ENCODE measurements at places on chromosomes 3 and 15.

DNA sequence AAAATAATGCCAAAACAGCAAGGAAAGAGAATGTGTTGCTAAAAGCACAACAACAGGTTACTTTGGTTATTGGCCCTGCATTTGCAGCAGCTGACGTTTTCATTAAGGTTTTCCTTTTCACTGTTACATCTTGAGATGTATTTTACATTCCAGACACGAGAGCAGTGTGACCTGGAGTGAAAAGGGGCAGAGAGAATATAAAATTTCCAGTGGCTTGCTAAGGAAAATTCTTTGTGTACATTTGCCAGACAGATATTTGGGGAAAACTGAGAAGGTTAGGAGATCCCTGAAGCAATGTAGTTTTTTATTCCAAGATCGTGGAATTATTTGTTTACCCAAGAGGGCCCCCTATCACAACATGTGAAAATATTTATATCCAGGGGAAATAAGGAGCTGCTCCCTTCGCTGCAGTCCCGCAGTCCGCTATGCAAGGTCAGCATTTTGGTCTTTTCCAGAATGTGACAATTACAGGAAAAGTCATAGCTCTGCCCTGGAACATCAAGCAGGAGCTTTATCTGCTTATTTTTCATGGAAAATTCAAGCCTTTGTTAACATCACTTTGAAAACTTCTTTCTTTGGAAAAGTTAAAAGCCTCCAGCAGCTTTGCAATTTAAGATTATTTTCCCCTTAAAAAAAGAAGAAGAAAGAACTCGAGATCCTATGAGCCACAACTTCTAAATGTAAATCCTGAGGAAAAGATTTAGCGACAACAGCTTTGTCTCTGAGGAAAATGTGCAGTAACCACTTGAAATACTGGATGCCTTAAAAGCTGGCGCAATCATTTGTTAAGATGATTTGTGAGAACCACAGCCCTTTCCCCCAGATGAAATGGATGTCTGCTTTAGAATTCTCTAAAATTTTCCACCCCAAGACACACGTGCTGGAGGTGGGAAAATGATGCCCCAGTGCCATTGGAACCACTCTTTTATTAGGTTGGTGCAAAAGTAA, 256.4 kb upstream of the TPM1 start:
- no peak for DNase-seq

DNA sequence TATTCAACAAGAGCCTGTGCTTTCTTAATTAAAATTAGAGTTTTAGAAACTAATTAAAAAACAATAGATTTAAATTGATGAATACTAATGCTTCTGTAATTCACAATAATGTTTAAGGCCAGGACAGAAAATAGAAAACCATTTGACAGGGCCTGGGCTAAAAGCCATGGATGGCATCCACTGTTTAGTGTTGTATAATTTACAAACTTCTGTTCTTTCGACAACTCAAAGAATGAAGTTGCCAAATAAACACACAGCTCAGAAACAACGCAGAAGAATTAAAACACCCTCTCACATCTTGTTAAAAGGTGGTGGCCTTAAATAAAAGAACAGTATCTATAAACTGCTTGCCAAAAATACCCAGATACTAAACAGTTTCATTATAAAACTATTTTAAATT, 347.5 kb downstream of the MECOM start:
- DNase-seq = no peak

DNA sequence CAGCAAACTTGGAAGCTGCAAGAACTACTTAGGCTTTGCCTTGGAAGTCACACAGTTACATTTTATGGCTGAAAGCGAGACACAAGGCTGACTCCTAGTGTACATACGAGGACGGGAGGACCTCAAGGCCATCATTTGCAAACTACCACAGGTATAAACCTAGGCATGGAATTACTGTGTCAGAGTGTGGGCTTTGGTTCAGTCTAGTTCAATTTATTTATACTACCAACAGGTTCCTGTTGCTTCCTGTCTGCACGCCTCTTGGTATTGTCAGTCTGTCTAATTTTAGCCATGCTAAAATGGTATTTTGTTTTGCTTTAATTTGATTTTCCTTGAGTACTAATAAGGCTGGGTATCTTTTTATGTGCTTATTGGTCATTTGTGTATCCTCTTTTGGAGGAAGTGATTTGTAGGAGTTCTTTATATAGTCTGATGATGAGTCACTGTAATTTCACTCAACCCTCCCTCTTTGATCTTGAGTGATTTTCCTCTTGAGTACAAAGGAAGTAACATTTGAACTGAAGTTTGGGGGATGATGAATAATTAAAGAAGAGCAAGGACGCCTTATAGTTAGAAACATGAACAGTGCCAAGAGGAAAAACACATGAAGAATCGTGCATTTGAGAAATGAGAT, 8.2 kb downstream of the ANKRD34C start:
- DNase-seq = peak; percentile 27

DNA sequence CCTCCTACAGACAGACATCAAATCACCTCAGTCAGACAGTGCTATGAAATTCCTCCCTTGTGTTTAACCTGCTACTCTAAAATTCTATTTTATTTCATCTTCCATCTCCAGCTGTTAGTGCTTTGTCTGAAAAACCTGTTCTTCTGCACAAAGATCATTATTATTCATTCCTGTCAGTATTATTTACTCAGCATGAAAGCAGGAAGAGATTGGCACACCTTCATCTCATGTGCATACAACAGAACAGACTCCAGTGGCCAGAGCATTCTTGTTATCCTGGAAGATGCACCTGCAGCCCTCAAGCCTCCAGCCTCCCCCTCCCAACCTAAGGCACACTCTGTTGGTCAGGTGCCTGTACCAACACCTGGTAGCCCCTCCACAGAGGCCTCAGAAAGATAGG, 1.8 kb upstream of the ROPN1B start:
- no peak for DNase-seq

GRCh38 chr3:126522363-126522788, 1.6 kb upstream of the CHST13 start:
- DNase-seq = peak; percentile 40

GRCh38 chr15:69424748-69425413, 10.7 kb downstream of the KIF23 start:
- DNase-seq = no peak

- DNase-seq = no peak
Measured at GRCh38 chr3:57545636-57546268, 1.6 kb upstream of the DNAH12 start.

- peak; percentile 49 for DNase-seq
Measured at GRCh38 chr15:26889298-26889898, 22.5 kb downstream of the GABRA5 start.

GRCh38 chr3:11250902-11251806, 21.0 kb upstream of the ATG7 start:
- DNase-seq = no peak

DNA sequence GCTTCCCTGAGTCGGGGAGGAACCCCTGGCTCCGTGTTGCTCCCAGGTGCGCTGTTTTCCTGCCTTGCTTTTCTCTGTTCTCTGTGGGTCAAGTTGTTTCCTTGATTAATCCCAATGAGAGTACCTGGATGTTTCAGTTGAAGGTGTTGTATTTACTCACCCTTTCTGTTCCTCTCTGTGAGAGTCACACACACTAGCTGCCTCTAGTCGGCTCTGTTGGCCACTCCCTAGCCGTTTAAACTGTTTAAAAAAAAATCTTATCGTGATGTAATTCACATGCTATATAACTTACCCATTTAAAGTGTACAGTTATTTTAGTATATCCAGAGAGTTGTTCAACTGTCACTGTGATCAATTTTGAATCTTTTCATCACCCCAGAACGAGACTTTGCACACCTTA, 74.0 kb downstream of the AKAP13 start:
- DNase-seq = no peak

DNA sequence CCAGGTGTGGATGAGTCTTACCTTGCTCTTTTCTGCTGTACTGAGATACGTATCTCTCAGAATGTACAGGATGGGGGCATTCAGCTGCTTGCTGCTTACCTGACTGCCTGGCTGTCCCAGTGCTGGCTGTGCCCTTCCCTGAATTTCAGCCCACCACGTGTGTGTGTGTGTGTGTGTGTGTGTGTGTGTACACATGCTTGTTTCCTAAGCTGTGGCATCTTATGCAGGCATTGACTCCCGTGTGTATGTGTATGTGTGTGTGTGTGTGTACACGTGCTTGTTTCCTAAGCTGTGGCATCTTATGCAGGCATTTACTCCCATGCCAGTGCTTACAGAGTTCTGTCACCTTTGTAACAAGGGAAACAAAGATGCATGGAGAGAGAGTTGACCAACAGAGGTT, 60.4 kb upstream of the PLXNA1 start:
- no peak for DNase-seq

- DNase-seq = no peak
Measured at GRCh38 chr3:113148284-113148683, 63.1 kb upstream of the BOC start.

DNA sequence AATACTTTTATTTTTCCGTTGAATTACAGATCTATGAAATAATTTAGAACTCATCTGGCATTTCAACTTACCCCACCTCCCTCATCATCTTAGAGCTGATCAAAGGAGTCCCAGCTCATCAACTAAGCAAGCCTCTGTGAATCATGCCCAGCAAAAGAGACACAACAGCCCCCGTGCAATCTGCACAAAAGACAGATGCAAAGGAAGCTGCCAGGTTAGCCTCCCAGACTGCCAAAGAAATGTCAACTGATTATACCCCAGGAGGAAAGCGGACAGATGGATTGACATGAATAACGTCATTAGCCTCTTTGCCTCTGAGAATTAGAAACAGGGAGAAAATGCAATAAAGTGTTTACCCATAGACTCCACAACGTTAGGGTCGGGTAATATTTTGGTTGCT, 75.0 kb downstream of the GABRB3 start:
- DNase-seq = no peak

DNA sequence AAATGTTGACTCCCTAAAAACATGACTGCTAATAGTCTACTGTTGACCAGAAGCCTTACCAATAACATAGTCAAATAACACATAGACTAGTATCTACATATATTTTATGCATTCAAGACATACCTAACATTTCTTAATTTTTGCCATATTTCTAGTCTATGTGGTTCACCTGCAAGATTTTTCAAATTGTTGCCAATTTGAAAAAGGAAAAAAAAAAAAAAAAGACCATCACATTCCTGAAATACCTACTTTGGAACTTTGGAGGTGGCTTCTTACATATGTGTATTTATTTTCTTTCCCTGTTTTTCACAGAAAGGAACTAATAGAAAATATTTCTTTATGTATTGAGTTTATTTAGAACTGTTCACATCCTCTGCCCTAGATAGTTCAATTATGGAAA, 13.4 kb upstream of the ATP13A3 start:
- DNase-seq = no peak

- DNase-seq = no peak
Measured at GRCh38 chr3:82927309-82928253, 1166.1 kb upstream of the GBE1 start.

- DNase-seq = no peak
Measured at GRCh38 chr15:69665641-69666111, 213.1 kb downstream of the RPLP1 start.

DNA sequence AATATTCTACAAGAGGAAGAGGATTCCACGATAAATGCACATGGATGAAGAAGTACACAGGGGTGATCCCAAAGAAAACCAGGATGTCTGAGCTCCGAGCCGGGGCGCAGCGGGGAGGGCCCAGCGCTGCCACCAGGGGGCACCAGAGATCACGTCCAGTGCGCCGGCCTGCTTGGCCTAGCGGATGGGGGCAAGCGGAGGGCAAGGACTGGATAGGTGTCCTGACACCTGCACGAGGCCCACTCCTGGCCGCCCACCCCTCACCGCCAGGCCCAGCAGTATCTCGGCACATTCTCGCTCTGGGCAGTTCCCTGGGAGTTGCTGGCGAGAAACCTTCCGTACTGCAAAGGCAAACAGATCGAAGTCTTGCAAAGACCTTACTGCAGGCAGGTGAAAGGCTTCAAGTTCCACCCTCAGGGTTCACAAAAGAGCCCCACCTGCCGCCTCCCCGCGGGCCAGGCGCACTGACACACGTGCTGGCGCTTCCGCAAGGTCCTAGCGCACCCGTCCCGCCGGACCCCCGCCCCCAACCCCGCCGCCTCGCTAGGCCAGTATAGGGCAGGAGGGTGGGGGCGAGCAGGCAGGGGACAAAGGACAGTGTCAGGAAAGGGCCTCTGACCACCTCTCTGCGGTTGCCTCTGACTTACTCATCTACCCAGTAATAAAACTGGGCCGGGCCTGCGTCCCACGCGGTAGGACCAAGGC, 3.3 kb downstream of the ANKRD63 start:
- peak; percentile 38 for DNase-seq

- DNase-seq = peak; percentile 22
Measured at GRCh38 chr15:62482785-62483429, 317.8 kb upstream of the C2CD4B start.

DNA sequence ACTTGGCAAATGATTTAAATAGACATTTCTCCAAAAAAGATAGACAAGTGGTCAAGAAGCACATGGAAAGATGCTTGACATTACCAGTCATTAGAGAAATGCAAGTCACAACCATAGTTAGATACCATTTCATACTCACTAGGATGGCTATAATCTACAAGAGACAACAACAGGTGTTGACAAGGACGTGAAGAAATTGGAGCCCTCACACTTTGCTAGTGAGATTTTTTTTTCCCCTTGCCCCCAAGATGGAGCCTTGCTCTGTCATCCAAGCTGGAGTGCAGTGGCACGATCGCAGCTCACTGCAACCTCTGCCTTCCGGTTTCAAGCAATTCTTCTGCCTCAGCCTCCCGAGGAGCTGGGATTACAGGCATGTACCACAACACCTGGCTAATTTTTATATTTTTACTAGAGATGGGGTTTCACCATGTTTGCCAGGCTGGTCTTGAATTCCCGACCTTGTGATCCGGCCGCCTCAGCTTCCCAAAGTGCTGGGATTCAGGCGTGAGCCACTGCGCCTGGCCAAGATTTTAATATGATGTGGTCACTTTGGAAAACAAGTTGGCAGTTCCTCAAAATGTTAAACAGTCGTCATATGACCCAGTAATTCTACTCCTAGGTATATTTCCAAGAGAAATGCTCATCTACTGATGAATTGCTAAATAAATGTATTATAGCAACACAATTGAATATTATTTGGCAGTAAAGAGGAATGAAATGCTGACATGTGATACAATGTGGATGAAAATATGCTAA, 103.3 kb downstream of the ATG7 start:
- DNase-seq = no peak

DNA sequence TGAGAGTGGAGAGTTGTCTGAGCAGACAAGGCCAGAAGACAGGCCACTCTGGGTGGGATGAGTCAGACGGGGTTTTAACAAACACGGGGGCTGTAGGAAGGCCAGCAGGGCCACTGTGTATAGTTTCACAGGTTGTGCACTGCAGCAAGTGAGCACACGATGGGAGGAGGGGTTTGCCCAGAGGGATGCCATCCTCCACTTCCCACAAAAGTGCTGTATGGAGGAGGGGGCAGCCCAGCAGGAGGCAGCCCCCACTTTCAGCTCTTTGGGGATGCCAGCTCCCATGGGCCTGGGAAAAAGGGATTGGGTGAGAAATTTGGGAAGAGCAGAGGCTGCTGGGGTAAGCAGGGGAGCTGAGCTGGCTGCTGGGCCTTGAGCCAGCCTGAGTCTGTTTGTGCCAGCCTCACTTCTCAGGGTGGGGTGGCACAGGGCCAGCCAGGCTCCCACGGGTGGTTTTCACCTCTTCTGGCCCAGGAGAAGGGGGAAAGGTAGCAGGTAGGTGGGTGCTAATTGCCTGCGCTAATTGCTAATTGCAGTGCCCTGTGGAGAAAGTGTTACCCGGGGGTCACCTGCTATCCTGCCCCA, 6.7 kb downstream of the ZBTB47 start:
- DNase-seq = no peak

Measured in A172 (cell line).